Stimulated activated naive CD4-positive, alpha-beta T cell (primary cell): ENCODE measurements at places on chromosomes 4 and X.

GRCh38 chrX:119488749-119489148 lies 20.5 kb downstream of the SLC25A5 start:
- peak; percentile 12 for DNase-seq

GRCh38 chr4:3010577-3010976 lies 47.2 kb downstream of the GRK4 start:
- DNase-seq, result no peak

DNA sequence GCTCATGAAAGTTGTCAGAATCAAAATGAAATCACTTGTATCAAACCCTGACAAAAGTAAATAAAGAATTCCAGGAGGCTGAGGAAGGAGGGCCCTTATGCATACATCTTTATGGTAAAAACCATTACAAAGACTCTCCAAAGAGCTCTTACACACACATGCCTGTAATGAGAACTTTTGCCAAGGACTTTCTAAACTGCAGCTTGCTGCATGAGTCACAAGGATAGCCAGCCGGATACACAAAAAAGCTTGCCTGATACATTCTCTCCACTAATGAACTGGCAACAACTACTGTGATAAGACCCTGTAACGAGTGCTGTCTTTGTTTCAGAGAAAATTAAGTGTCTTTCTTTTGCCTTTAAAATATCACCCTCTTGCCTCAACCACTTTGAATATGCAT lies 618.1 kb downstream of the PPP4R3C start:
- no peak for DNase-seq

DNA sequence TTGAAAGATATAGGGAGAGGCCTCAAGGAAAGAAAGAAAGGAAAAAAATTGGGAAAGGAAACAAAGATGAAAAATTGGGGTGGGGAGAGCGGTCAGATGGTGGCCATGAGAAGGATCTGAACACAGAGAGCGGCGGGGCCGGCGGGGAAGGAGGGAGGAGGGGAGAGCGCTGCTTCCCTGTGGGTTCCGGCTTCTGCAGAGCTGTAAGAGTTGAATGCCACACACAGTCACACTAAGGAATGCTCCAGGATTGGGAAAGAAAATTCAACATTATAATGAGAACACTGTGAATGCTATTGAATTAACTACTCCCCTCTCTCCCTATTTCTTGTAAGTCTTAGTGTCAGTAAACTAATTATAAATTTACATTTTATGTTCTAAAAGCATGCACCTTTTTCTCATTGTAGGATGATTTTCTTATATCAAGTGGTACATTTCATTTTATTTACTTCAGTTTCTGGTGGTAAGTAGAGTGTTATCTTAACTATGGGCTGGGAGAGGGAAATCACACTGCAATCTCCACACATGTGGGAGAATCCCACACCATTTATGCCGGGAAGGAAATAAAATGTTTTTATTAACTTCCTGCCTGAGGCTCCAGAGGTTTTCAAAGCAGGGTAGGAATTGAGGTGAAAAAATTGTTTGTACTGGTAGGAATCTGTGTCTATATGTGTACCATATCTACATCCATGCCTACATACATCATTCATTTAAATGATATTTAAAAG lies 904 bp downstream of the F11 start:
- DNase-seq, result no peak

GRCh38 chr4:96186593-96186992 lies 346.7 kb downstream of the PDHA2 start:
- DNase-seq, result no peak

DNA sequence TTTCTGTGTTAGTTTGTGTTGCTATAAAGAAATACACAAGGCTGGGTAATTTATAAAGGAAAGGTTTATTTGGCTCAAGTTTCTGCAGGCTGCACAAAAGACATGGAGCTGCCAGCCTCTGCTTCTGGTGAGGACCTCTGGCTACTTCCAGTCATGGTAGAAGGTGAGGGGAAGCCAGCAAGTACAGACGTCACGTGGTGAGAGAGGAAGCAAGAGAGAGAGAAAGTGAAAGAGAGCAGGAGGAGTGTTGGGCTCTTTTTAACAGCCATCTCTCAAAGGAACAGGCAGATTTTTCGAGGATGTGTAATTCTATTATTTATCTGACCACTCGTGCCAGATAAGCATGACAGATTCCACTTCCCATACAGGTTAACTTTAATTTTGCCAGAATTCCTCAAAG lies 1199.1 kb downstream of the ADGRL3 start:
- no peak for DNase-seq

DNA sequence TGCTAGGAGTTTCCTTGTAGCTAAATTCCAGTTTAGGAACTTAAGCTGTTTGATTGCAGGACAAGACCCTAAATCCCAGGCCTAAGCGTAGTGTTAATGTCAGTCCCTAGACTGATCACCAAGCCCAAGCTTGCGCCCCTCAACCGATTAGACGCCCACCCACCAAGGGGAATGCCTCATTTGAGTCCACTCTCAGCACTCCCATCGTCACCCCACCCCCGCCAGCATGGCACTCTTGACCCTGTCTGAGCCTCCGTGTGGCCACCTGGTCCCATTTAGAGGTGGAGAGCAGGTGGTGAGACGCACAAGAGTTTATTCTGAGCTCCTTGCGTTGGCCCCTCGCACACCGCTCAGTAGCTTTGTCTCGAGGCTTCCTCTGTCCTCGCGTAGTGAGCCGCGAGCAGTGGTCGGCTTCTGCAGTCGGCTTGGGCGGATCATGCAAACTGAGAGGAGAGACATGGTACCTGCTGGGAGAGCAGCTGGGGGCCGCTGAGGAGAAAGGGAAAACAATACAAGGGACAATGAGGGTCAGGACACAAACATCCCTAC lies 48.5 kb upstream of the ZNF157 start:
- DNase-seq, result no peak

DNA sequence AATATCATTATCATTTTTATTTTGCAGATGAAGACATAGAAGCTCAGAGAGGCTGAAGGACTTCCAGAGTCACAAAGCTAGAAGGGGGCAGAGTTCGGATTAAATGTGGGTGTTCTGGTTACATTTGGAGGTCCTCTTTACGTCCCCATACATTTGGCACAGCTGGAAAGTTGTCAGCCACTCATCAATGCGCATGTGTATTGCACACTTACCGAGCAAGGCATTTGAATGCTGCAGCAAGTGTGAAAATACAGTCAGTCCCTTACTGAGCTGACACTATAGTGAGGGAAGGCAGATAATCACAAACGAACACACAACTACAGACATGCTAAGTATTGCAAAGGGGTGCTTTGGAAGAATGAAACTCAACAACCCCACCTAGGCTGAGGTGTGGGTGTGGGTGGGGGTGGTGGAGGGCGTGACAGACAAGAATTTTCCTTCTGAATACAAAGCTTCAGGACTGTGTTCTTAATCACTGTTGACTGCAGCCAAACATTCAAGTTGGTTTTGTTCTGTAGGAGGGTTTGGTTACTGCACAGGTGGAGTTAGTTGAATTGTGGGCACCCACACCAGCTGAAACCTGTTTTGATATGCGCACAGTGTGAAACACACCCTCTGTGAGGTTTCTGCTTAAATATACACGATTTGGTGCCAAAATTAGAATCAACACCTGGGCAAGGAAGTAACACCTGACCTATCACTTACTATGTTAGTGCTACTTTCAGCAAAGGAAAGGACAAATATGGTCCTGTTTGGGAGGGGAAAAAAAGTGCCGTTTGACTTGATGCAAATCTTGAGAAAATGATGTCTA lies 72.4 kb downstream of the COQ2 start:
- DNase-seq, result peak; percentile 92

DNA sequence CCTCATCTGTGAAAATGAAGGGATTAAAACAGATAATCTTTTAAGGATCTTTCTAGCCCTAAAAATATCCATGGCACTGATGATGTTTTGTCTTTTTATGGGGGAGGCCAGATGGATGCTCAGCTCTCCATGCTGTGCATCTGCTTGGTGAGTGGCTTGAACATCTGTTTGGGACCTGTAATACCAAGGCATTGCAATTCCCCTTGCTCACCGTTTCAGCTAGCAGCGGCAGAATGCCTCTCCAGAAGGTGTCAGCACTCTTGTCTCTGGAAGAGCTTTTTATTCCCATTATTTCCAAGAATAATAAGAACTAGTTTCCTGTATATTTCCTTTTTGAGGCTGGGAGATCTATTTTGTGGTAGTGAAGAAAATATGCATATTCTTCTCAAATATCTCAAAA lies 151.9 kb upstream of the ANK2 start:
- DNase-seq, result no peak

- no peak for DNase-seq
Measured at GRCh38 chr4:112284662-112285411, 867 bp downstream of the TIFA start.

- DNase-seq, result no peak
Measured at GRCh38 chr4:165367040-165367439, 11.8 kb upstream of the CPE start.

- no peak for DNase-seq
Measured at GRCh38 chr4:8066336-8066931, 92.2 kb downstream of the ABLIM2 start.

DNA sequence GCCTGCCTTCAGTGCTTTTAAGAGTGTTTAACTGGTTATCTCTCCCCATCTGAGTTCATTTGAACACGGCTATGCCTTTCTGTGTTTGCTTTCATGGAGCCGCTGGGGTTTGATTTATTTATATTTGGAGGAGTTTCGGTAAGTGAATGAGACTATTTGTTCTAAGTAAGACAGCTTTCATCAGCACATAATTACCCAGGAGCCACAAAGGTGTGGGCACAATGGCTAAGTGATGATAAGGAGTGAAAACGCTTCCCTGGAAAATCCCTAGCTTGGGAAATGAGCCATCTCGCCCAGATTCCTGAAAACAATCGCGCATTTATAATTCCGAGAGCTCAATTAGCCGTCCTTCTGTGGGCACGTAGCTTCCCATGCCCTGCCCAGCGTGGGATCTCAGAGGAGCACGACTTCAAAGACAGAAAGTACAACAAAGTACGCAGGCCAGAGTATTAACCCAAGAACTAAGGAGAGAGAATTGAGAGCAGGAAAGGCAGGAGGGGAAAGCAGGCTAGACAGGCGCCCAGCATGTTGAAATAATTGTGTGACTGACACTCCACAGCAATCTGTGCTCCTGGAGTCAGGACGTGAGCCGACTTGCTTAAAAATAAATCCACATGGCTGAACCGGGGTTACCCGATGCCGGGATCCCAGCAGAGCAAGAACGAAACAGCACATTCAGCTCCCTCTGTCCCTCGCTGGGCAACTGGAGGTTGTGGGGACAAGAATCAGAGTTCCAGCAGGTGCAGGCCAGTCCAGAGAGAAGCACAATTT lies 99.0 kb downstream of the DHRSX start:
- DNase-seq, result no peak

- DNase-seq, result no peak
Measured at GRCh38 chrX:30364229-30364628, 55.0 kb upstream of the NR0B1 start.

- DNase-seq, result no peak
Measured at GRCh38 chr4:3519468-3520264, 12.6 kb downstream of the LRPAP1 start.

GRCh38 chrX:144297221-144297620 lies 413.4 kb downstream of the UBE2NL start:
- no peak for DNase-seq

- DNase-seq, result no peak
Measured at GRCh38 chrX:9846631-9847030, 60.4 kb downstream of the SHROOM2 start.

- no peak for DNase-seq
Measured at GRCh38 chr4:167210166-167210565, 24.1 kb downstream of the SPOCK3 start.

GRCh38 chr4:180058691-180059215 lies 2184.4 kb upstream of the TENM3 start:
- DNase-seq, result no peak

- DNase-seq, result no peak
Measured at GRCh38 chrX:85065512-85066198, 62.0 kb downstream of the APOOL start.

GRCh38 chr4:87101543-87102199 lies 118.7 kb downstream of the KLHL8 start:
- DNase-seq, result no peak

DNA sequence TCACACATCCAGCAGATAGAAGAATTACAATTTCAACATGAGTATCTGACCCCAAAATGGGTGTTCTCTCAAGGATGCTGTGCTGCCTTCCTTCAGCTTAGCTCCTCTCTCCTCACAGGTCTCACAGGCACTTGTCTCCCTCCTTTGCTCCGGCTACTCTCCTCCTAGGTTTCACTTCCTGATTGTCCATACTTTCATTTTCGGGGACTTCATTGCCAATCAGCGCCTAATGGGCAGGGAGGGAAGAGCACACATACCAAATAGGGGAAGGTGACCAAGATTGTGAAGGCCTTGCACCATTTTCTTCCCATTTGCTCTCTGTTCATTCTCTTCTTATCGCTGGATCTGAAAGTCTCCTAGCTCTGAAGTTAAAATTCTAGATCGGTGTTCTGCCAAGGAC lies 125.4 kb upstream of the EOLA2 start:
- DNase-seq, result no peak

- no peak for DNase-seq
Measured at GRCh38 chr4:1567519-1567807, 116.7 kb downstream of the FAM53A start.

GRCh38 chr4:20687864-20688263 lies 12.4 kb upstream of the PACRGL start:
- no peak for DNase-seq

DNA sequence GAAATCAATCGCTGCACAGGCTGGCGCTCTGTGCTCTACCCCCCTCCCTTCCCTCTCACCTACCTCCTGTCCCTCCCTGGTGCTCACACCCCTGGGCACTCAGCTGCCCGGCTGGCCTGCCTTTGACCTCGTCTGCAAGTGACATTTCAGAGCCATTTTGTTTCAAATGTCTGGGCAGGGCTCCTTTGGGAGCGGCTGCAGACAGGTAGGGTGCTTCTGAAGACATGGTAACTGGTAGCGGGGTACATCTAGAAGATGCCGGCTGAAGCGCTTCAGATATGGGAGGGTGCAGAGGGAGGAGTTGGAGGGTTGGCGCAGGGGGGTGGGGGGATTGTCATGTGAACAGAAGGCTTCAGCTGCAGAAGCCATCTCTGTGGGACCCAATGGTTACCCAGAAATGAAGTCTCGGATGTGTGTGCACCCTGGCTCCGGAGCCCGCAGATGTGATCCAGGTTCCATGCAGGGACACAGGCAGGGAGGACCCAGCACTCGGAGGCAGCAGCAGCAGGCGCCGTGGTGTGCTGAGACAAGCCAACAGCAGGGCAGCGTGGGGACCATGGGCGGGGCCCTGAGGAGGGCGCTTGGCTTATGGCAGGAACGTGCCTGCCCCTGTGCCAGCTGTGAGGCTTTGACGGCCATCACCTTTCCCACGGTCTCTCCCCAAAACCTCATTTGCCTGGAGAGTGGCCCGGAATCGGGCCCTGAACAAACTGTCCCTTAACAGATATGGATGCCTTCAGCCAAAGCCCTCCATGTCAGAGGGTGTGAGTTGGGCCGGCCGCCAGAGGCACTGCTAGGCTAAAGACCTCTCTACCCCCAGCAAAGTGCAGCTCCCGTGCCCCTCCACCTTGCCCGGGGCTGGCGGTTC lies 7.6 kb upstream of the DUSP9 start:
- no peak for DNase-seq
